Renal cortex interstitium (tissue), 15 donors: ENCODE measurements at places on chromosomes 3 and 15. TPM values are rescaled to one million over a fixed set of nuclear protein-coding genes. Genes with fewer than 3 reads are reported as not detected.

LMAN1L gene
- polyA plus RNA-seq: not detected

LRRC2 gene
- 2.1 TPM for polyA plus RNA-seq

PRTG gene
- polyA plus RNA-seq: 11.9 TPM

RAD51 gene
- 10.4 TPM for polyA plus RNA-seq

STARD9 gene
- polyA plus RNA-seq: 10.3 TPM

CD86 gene
- 1.7 TPM for polyA plus RNA-seq

PLSCR4 gene
- 18.0 TPM for polyA plus RNA-seq

MASP1 gene
- polyA plus RNA-seq: 9.7 TPM

CASR gene
- 30.5 TPM for polyA plus RNA-seq
